Urinary bladder (tissue), 4 donors: ENCODE measurements at places on chromosomes 6 and 20. TPM values are rescaled to one million over a fixed set of nuclear protein-coding genes. Genes with fewer than 3 reads are reported as not detected.

COL9A1 gene
- total RNA-seq = 46.7 TPM

IFT52 gene
- total RNA-seq = 56.6 TPM

ACSS2 gene
- 21.7 TPM for total RNA-seq

WFDC5 gene
- 0.26 TPM for total RNA-seq

- no peak for DNase-seq
Measured at GRCh38 chr6:6538261-6538660, 50.3 kb upstream of the LY86 start.

DNA sequence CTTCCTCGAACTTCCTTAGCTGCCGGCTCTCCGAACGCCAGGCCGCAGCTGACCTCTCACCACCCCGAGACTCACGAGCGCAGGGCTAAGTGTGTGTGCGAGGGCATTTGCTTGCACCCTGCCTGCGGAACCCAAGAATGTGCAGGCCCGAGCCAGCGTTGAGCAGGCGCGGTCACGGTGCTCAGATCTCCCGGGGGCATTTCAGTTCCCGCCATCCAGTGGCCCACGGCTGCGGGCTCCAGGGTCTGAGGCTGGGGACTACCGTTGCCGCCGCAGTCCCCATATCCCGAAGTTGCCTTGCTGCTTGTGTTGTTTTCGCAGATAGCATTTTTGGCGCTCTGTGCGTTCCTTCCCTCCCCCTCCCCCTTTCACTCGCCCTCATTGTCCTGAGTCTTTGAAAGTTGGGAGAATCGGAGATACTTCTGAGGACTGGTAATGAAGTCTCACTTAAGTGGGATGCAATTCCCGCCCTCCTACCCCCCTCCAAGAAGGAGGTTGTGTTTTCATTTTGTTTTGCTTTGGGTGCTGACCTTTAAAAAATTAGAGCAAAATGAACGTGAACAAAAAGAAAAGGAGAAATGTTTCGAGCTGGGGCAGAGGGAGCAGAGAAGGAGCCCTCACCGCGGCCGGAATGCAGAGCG lies 1.7 kb downstream of the NR2E1 start:
- no peak for DNase-seq

DNA sequence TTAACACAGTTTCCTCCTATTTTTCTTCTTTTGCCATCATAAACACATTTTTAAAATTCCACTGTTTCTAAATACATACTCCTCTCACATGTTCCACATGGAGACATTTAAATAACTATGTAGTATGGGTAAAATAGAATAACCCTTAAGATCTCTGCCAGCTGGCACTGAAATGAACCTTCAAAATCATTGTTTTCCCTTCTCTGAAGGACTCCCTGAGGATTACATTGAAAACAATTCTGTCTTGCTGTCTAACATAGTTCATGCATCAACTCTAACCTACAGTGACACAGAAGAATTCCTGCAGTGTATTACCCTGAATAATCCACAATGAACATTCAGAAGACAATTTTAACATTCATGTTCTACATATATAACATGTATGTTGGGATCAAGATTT lies 1361.8 kb upstream of the CITED2 start:
- DNase-seq = no peak

DNA sequence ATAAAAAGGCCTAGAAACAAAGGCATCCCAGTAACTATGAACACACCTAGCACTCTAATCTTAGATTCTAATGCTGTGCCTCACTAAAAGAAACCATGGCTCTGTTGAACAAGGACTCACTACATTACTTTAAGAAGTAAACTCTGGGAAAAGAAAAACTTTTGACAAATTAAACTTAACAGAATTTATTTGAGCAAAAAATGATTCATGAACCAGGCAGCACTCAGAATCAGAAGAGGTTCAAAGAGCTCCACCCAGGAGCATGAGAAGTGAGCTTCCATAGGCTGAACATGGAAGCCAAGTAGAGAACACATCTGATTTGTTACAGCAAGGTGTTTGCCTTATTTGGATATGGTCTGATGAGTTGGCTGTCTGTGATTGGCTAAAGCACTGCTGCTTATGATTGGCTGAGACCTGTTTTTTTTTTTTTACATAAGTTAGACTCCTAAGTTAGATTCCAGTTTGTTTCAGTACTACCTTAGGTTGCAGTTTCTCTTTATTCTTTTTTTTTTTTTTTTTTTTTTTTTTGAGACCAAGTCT lies 343.6 kb upstream of the SASH1 start:
- DNase-seq = no peak

GRCh38 chr20:36873498-36874189 lies 2.3 kb upstream of the TLDC2 start:
- DNase-seq = no peak

DNA sequence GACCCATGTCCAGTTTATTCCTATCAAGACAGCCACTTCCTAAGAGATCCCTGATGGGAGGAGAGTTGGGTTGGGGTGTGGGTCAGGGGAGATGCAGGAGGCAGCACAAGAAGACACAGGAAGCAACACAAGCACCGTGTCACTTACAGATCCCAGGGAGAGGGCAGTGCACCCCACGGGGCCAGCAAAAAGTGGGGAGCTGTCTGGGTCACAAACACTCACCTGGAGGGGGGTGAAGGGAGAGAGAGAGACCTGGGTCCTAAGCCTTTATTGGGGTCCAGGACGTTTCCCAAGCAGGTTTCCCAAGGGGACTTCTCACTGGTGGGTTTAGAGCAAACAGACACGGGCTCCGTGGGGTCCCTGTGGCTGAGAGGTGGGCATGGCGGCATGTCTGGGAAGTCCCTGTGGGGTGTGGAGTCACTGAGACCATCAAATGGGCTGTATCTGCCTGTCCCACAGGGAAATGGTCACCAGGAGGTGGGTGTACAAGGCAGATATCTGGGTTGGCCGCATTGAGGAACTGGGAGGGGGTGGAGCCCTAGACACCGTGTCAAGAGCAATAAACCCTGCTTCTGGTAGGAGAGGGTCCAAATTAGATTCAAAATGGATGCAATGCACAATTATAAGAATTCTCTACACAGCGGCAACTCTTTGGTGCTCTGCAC lies 1.6 kb upstream of the CD93 start:
- no peak for DNase-seq

GRCh38 chr6:90319979-90320685 lies 23.5 kb upstream of the BACH2 start:
- no peak for DNase-seq

- DNase-seq = no peak
Measured at GRCh38 chr6:146905181-146905704, 299.0 kb upstream of the STXBP5 start.

GRCh38 chr6:25250878-25251277 lies 28.3 kb upstream of the CARMIL1 start:
- no peak for DNase-seq

DNA sequence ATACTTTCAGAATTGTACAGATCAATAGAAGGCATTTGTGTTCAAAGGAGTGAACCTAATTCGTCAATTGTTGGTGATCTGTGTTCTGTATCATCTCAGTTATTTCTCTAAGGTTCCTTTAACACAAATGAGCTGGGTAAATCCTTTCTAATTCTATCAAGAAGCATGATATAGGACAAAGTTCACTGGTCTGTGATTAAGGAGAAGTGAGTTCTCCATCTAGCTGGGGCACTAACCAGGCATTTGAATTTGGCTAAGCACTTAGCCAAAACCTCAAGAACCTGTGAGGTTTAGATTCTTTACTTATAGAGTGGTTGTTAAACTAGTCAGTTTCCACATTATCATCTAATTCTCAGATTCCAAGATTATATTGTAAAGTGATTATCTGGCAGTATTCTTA lies 50.3 kb downstream of the DOP1A start:
- DNase-seq = no peak

- DNase-seq = no peak
Measured at GRCh38 chr6:170485159-170485558, 67.9 kb downstream of the PSMB1 start.

DNA sequence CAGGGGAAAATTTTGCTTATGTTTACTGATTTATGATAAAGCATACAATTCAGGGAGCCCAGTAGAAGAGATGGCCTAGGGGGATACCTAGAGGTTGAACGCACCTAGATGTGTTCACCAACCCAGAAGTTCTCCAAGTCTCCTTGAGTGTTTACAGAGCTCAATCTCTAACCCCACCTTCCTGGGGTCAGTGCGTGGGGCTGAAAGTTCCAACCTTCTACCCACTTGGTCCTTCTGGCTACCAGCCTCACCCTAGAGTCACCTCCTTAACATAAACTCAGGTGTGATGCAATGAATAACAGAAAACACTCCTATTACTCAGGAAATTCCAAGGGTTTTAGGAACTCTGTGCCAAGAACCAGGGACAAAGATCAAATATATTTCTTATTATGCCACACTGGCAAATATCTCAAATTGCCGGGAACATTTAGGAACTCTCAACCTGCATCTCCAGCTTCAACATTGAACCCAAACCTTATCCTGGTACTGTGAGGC lies 26.4 kb downstream of the AFG1L start:
- no peak for DNase-seq

GRCh38 chr6:112037783-112038216 lies 16.1 kb upstream of the CCN6 start:
- DNase-seq = no peak

- no peak for DNase-seq
Measured at GRCh38 chr6:158357570-158358216, 45.4 kb downstream of the TULP4 start.

- no peak for DNase-seq
Measured at GRCh38 chr6:158009935-158010585, 28.4 kb downstream of the SYNJ2 start.

- no peak for DNase-seq
Measured at GRCh38 chr20:40511478-40511877, 177.6 kb downstream of the MAFB start.

DNA sequence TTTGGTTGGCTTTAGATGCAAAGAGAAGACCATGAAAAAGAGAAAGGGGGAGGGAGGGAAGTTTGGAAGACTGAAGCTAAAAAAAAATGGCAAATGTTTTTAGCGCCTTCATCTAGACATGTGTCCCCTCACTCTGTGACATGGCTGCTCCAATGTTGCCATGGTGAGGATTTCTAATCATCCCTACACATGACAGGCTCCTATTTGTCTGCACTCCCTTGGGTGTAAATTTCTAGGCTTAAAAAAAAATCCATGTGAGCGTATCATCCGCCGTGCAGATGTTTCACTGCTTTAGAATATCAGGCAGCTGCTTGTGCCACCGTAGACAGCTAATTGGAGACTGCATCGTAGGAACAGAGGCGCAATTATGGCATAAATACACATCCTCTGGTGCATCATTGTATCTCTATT lies 761.1 kb upstream of the MMS22L start:
- no peak for DNase-seq
